ENCODE measurements at places on chromosomes 13 and 19. TPM values are rescaled to one million over a fixed set of nuclear protein-coding genes. Genes with fewer than 3 reads are reported as not detected.

- H3K36me3 ChIP-seq: no peaks in the 10 kb centered on the region
- no peak for DNase-seq
- H3K4me1 ChIP-seq: no peaks in the 10 kb centered on the region
- no peak overlapping the region for H3K4me3 ChIP-seq
- no peak overlapping the region for H3K27ac ChIP-seq
Measured at GRCh38 chr13:109529964-109530363, 256.4 kb downstream of the IRS2 start.

Gene GAPDHS
- not detected for polyA plus RNA-seq

Gene TMEM221
- polyA plus RNA-seq: not detected

Gene GRK1
- polyA plus RNA-seq: not detected

Gene TDRD12
- 0.39 TPM for polyA plus RNA-seq

Gene ETV2
- 0.55 TPM for polyA plus RNA-seq

DNA sequence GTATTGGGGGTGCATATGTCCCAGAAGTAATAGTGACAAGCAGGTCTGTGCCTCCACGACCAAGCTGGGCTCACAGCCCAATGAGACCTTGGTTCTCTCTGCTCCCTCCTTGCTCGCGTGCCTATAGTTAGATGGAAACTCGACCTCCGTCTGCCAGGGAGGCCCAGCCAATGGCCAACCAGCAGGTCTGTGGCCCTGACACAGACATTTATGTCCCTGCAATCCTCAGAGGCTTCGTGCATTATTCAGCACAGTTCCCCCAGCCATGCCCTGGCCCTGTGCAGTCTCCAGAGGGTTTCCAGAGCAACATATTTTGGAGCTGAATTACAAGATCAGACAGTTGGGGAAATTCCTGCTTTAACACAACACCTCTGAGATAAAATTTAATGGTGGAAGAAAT lies 105.1 kb downstream of the UQCRFS1 start:
- H3K4me1 ChIP-seq: no peaks in the 10 kb centered on the region
- no peak overlapping the region for H3K4me3 ChIP-seq
- no peak for DNase-seq
- no peak overlapping the region for H3K27ac ChIP-seq

DNA sequence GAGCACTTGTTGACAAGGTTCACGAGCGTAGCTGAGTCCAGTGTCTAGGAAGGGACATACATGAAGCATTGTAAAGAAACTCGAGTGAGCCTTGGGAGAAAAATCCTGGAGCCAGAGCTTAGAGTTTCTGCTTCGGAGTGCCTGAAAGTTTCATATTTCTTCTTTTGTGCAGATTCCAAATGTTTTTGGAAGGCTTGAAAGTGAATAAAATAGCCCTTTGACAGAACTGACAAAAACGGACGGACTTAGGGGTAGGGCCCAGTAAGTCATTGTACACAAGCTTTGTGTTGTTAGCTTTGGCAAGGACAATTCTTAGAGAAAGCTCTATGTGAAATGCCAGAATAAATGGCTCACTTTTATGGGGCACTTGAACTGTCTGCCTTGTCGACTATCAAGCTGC lies 2.8 kb downstream of the RNF113B start:
- H3K4me1 ChIP-seq: no peaks in the 10 kb centered on the region
- no peaks in the 10 kb centered on the region for H3K36me3 ChIP-seq
- no peak for DNase-seq
- H3K27me3 ChIP-seq: no peaks in the 10 kb centered on the region
- no peak overlapping the region for H3K4me3 ChIP-seq

- peaks cover 9% of the 10 kb centered on the region for H3K4me1 ChIP-seq
- H3K36me3 ChIP-seq: no peaks in the 10 kb centered on the region
- H3K4me3 ChIP-seq: peak overlapping the region; percentile 46
Measured at GRCh38 chr19:45771311-45771933, 2.4 kb upstream of the SIX5 start.

Gene SOX1
- polyA plus RNA-seq: not detected

GRCh38 chr19:39127812-39128515 lies 2.4 kb downstream of the PAK4 start:
- no peak for DNase-seq
- peak overlapping the region; percentile 81 for H3K27ac ChIP-seq
- peaks cover 51% of the 10 kb centered on the region for H3K4me1 ChIP-seq
- H3K4me3 ChIP-seq: peak overlapping the region; percentile 29

Gene CCDC8
- not detected for polyA plus RNA-seq

- no peak for DNase-seq
- no peak overlapping the region for H3K27ac ChIP-seq
- H3K36me3 ChIP-seq: no peaks in the 10 kb centered on the region
- H3K4me1 ChIP-seq: no peaks in the 10 kb centered on the region
- no peaks in the 10 kb centered on the region for H3K27me3 ChIP-seq
Measured at GRCh38 chr13:83340170-83340569, 542.1 kb downstream of the SLITRK1 start.

GRCh38 chr19:8310342-8311055 lies 2.3 kb upstream of the CD320 start:
- H3K4me1 ChIP-seq: peaks cover 38% of the 10 kb centered on the region
- H3K27me3 ChIP-seq: no peaks in the 10 kb centered on the region
- H3K27ac ChIP-seq: no peak overlapping the region
- DNase-seq: no peak
- no peak overlapping the region for H3K4me3 ChIP-seq

Data from immature natural killer cell (primary cell).